Stimulated activated CD4-positive, alpha-beta T cell treated with anti-CD3 and anti-CD28 coated beads, Interleukin-15, amount 100 ng/mL, for 1 hour (primary cell): ENCODE measurements at places on chromosomes 13 and 19.

- no peak for DNase-seq
Measured at GRCh38 chr19:40717325-40717879, 490 bp downstream of the ITPKC start.

GRCh38 chr19:11963566-11964355 is 1.1 kb upstream of the ZNF763 start:
- DNase-seq = peak; percentile 51

DNA sequence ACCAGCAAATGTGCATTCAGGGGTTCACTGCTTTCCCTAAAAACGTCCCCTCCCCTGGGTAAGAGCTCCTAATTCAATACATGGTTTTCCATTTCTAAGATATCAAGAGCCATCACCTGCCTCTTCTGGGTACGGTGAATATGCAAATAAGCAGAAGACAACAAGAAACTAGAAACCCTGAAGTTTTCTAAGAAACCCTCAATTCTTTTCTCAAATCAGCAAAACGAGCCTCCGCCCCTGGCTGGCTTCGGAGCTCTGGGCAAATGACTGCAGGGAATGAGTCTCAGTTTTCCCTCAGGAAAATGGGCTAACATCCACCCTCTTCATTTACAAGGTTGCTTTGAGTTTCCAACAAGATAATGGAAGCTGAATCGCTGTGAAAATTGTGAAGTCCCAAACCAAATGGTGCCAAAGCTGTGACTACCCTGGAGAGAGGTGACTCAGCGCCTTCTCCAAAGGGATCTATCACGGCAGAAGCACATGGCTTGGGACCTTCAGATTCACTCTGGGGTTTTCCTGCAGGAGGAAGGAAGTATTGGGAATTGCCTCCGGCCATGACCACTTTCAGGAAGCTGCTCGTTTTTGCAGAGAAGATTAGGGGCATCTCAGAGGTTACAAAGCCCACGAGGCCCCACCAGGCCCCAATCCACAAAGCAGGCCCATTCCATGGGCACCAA is 26.6 kb downstream of the KLF2 start:
- DNase-seq = no peak

DNA sequence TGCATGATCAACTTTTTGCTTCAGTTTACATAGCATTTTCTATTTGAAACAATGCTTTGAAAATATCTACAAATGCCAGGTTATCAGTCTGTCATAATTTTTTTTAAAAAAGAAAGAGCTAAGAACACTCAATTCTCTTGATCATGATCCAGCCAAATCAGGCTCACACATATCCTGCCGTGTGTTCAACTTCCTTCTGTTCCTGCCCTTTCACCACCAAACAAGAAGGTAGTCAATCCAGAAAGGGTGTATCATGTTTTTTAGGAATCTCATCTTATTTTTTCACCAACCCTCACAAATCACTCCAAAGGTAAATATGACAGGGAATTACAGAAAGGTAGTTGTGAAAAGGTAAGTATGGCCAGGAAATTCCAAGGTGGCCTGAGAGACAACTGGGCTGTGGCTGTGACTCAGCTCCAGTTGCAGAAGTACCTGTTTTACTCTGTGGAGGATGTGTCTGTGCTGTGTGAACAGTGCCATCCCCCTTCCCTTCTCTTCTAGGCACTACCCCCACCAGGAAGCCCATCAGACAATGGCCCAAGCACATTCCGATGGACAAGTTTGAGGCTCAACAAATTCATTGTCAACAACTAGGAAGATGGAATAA is 138.8 kb upstream of the GJB6 start:
- DNase-seq = no peak

- DNase-seq = peak; percentile 73
Measured at GRCh38 chr19:37217775-37218591, at the start of gene ZNF383. Gene ZNF383 (plus strand): TSS chr19:37218214. CDS start chr19:37230454, 12,240 bp downstream.

GRCh38 chr19:14433554-14434501 is 722 bp downstream of the PKN1 start:
- peak; percentile 40 for DNase-seq

GRCh38 chr19:55285229-55285890 is 1.6 kb downstream of the BRSK1 start:
- no peak for DNase-seq

DNA sequence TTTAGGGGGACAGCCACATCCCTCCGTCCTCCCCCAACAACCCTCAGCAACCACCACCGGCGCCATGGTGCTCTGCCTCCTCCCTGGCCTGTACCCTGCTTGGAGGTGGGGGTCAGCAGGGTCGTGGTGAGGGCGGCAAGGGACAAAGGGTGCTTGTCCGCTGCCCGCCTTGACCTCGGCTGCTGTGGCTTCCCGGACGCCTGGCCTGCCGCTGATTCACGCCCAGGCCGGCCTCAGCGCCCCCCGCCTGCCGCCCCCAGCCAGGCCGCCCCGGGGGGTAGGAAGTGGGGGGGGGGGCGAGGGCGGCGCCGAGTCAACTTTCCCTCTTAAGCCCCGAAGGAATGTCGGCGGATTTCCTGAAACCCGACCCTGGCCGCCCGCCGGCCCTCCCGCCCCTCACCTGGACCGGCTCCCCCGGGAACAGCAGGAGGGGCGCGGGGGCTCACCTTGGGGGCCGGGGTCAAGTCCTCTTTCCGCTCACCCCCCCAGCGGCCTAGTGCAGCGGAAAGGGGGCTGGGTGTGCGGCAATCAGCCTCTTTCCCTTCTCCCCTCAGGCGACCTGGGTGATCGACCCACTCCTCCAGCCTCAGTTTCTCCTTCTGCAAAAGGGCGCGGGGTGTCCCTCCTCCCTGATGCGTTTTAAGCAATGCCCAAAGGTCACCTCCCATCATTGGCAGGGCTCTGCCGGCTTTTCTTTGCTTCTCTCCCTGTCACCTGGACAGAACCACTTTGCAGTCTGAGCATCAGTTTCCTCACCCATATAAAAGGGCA is 1.9 kb upstream of the TMEM59L start:
- DNase-seq = no peak

GRCh38 chr19:18261474-18261873 is 12.8 kb downstream of the IQCN start:
- DNase-seq = no peak

GRCh38 chr19:41958367-41959055 is 610 bp downstream of the RABAC1 start:
- DNase-seq = peak; percentile 63

- no peak for DNase-seq
Measured at GRCh38 chr13:70568571-70568970, 460.3 kb upstream of the KLHL1 start.

GRCh38 chr13:86792153-86792651 is 879.0 kb upstream of the SLITRK5 start:
- DNase-seq = no peak

GRCh38 chr13:48567515-48568369 is 34.9 kb upstream of the RCBTB2 start:
- DNase-seq = no peak

- no peak for DNase-seq
Measured at GRCh38 chr19:16057062-16057461, 19.2 kb upstream of the TPM4 start.

GRCh38 chr13:30714629-30715371 is 20.5 kb upstream of the ALOX5AP start:
- no peak for DNase-seq

- DNase-seq = no peak
Measured at GRCh38 chr13:23902975-23903905, 5.9 kb upstream of the C1QTNF9B start.

DNA sequence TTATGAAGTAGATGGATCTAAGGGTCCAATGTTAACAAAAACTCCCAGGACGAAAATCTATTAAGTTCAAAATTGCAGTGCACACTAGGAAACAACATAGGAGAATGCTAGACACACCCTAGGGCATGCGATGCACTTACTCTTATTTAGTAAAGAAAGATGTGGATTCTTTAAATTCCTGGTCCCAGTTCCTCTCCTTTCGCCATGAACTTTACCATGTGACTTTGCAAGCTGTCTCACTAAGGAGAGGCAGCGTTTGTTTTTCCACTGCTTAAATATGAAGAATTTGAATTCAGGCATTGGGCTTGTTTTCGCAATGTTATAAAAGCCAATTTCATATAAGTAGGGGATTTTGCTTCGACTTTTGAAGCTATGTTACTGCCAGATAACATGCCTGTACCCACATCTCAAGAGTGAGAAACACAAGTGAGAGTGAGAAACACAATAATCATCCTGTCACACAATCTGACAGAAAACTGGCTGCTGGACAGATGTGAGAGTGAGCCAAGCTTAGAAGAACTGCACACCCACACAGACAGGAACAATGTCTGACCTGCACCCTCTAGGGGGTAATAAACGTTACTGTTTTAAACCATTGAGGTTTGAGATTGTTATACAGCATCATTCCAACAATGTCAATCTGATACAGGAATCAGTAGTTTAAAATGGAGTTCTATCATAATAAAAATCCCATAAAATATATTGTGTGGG is 1308.4 kb downstream of the SLITRK5 start:
- DNase-seq = no peak

GRCh38 chr19:49470615-49470978 is 3.4 kb upstream of the FLT3LG start:
- no peak for DNase-seq

- no peak for DNase-seq
Measured at GRCh38 chr13:27130223-27130978, 41.2 kb downstream of the USP12 start.

GRCh38 chr13:20358022-20358421 is 125.9 kb upstream of the GJB6 start:
- DNase-seq = no peak
